ENCODE measurements at places on chromosomes 16 and 17.

DNA sequence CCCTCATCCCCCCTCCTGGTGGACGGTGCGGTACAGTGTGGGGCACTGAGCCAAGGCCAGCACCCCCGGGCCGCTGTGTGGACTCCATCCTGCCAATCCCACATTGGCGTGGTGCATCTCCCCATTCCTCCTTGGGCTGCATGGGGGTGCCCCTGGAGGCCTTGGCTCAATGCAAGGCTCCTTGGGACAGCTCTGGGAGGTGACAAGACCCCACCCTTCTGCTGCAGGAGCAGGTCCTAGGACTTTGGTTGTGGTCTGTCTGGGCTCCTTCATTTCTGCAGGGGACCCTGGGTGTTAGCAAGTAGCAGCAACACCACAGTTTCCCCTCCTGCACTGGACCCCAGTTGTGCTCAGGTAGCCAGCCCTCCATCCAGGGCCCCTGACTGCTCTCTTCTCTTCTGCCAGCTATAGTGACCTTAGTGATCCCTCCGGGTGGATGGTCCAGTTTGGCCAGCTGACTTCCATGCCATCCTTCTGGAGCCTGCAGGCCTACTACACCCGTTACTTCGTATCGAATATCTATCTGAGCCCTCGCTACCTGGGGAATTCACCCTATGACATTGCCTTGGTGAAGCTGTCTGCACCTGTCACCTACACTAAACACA is 1.3 kb downstream of the PRSS21 start:
- H3K4me3 ChIP-seq, result no peak overlapping the region
- H3K36me3 ChIP-seq, result no peaks in the 10 kb centered on the region
- H3K27me3 ChIP-seq, result no peaks in the 10 kb centered on the region
- peaks cover 3% of the 10 kb centered on the region for H3K4me1 ChIP-seq
- no peak for DNase-seq
- no peak overlapping the region for H3K27ac ChIP-seq

- H3K4me3 ChIP-seq, result no peak overlapping the region
- no peak for DNase-seq
- no peaks in the 10 kb centered on the region for H3K36me3 ChIP-seq
- no peaks in the 10 kb centered on the region for H3K4me1 ChIP-seq
- H3K27me3 ChIP-seq, result no peaks in the 10 kb centered on the region
Observed at GRCh38 chr17:10557422-10557821, 8.0 kb upstream of the MYH2 start.

DNA sequence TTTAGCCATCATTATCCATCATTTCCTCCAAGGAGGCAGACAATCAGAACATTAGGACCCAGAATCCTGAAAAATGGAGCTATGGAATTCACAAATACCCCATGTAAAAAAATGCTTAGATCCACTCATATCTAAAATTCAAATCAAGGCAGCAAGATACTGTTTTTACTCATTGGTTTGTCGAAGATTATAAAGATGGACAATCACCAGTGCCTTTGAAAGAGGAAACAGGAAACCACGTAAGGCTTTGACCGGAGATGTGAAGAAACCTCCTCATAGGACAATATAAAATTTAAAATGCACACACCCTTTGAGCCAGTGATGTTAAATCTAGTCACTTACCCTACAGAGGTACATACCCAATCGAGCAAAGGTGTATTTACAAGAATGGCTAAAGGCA is 130.0 kb downstream of the XYLT1 start:
- H3K27ac ChIP-seq, result no peak overlapping the region
- no peaks in the 10 kb centered on the region for H3K27me3 ChIP-seq
- no peak for DNase-seq
- H3K4me3 ChIP-seq, result no peak overlapping the region

DNA sequence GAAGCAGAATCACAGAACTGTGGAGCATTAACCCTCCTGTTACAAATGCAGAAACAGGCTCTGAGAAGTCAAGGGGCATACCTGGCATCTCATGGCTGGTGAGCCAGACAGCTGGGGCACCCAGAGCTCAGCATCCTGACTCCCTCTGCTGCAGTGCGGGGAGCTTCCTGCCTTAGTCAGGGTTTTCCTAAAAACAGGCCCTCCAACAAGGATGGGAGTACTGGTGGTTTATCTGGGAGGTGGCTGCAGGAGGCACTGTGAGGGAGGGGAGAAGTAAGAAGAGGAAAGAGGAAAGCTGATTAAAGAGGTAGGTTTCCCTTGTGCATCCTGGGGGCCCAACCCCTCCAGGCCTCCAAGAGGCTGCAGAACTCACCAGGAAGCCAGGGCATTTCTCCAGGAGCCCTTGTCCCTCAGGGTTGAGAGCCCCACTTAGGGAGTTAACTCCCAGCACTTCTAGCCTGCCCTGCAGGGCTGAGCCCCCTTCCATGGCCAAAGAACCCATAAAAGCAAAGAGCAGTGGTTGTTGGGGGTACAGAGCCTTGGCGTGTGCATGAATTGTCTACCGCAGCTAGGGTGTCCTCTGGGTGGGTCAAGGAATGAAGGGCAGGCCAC is 261.5 kb upstream of the RPL38 start:
- no peaks in the 10 kb centered on the region for H3K4me1 ChIP-seq
- H3K36me3 ChIP-seq, result no peaks in the 10 kb centered on the region
- H3K27ac ChIP-seq, result no peak overlapping the region
- DNase-seq, result no peak
- H3K4me3 ChIP-seq, result no peak overlapping the region

DNA sequence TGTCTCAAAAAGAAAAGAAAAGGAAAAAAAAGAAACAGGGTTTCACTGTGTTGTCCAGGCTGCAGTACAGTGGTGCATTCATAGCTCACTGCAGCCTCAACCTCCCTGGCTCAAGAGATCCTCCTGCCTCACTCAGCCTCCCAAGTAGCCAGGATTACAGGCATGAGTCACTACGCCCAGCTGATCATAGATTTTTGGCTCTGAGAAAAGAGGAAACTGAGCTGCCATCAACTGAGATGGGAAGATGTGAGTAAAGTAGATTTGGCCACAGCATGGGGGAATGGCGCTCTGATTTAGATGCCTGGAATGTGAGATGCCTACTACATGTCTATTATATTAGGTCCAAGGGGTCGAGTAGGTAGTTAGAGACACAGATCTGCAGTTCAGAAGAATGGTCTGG is 5.9 kb upstream of the NAGS start:
- H3K27ac ChIP-seq, result no peak overlapping the region
- peaks cover 7% of the 10 kb centered on the region for H3K4me1 ChIP-seq
- no peak for DNase-seq
- no peak overlapping the region for H3K4me3 ChIP-seq
- H3K36me3 ChIP-seq, result no peaks in the 10 kb centered on the region
- peaks cover 18% of the 10 kb centered on the region for H3K27me3 ChIP-seq

GRCh38 chr17:12136646-12137045 is 116.0 kb downstream of the MAP2K4 start:
- no peak overlapping the region for H3K27ac ChIP-seq
- no peaks in the 10 kb centered on the region for H3K27me3 ChIP-seq
- H3K4me1 ChIP-seq, result no peaks in the 10 kb centered on the region
- peaks cover 31% of the 10 kb centered on the region for H3K36me3 ChIP-seq
- no peak overlapping the region for H3K4me3 ChIP-seq

GRCh38 chr16:80875616-80876015 is 71.2 kb upstream of the CDYL2 start:
- H3K36me3 ChIP-seq, result no peaks in the 10 kb centered on the region
- DNase-seq, result no peak
- H3K4me3 ChIP-seq, result no peak overlapping the region
- no peaks in the 10 kb centered on the region for H3K4me1 ChIP-seq
- H3K27ac ChIP-seq, result no peak overlapping the region

DNA sequence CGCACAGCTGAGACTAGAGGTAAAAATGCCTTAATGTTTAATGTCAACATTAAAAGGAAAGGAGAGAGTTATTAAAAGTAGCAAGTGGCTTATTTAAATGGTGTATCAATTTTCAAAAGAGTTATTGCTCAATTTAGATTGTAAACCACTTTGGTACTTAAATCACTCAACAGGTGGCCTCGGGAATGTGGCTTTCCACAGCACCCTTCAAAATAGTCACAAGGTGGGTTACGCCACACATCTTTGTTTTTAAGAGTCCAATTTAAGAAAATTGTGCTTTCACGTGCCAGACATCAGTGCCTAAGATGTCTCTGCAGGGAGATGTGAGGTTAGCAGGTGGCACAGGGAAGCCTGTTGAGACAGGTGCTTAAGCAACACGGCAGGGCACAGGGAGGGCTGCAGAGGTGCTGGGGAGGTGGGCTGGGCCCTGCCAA is 27.5 kb upstream of the ADCY7 start:
- no peak overlapping the region for H3K27ac ChIP-seq
- H3K36me3 ChIP-seq, result no peaks in the 10 kb centered on the region
- no peak for DNase-seq

DNA sequence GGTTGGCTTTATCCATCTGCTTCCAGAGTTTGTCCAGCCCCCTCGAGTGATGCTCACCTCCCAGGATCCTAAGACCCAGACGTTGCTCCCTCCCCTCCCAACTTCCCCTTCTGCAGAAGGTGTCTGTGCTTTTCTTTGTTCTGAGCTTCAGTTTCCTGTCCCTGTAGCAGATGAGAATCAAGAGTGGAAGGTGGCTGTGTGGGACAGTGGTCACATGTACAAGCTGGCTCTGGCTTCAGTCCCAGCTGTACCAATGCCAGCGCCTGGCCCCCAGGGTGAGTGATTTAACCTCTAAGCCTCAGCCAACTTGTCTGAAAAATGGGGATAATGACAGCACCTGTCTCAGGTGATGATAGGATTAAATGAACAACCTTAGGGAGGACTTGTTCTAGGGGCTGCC is 7.7 kb downstream of the PRR15L start:
- peaks cover 33% of the 10 kb centered on the region for H3K4me1 ChIP-seq
- H3K27me3 ChIP-seq, result no peaks in the 10 kb centered on the region
- DNase-seq, result no peak
- peaks cover 6% of the 10 kb centered on the region for H3K36me3 ChIP-seq

- DNase-seq, result no peak
- H3K4me3 ChIP-seq, result no peak overlapping the region
- no peaks in the 10 kb centered on the region for H3K27me3 ChIP-seq
- no peak overlapping the region for H3K27ac ChIP-seq
- H3K36me3 ChIP-seq, result no peaks in the 10 kb centered on the region
Observed at GRCh38 chr17:61728297-61728836, 135.0 kb downstream of the BRIP1 start.

DNA sequence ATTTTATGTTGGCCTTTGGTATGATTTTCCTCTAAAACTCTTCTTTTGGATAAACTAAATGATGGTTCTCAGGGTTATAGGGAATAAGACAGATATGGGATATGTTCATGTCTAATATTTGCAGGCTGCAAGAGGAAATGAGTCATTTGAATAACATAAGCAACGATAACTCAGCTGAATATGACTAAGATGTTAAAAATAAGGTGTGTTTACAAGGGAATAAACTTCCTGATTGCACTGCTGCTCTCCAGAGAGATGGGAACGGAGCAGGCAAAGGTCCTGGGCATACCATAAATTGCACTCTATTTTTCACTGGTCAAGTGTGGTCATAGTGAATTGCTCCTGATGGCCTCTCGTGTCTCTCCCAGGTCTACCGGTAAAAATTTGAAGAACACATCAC is 666.2 kb downstream of the TOX3 start:
- H3K36me3 ChIP-seq, result no peaks in the 10 kb centered on the region
- H3K27me3 ChIP-seq, result no peaks in the 10 kb centered on the region
- no peak overlapping the region for H3K4me3 ChIP-seq
- no peak overlapping the region for H3K27ac ChIP-seq

DNA sequence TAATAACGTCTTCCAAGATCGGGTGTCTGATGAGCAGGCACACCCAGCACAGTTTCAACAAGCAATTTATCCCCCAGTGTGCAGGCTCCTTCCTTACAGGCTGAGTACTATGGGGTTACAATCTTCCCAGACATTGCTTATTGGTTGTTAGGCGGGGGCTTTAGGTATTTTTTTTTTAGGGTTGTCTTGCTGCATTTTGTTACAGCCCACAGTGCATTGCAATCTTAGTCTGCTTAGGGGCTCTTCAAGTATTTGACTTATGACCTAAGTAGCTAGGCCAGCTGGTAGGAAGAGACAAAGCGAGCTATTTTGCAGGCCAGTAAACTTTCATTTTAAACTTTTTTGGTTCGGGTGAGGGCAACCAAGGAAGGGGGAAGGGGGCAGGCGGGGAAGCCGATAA is 5.8 kb downstream of the PLD6 start:
- peaks cover 31% of the 10 kb centered on the region for H3K4me1 ChIP-seq
- no peak overlapping the region for H3K27ac ChIP-seq
- no peak overlapping the region for H3K4me3 ChIP-seq
- no peak for DNase-seq
- H3K36me3 ChIP-seq, result peaks cover 2% of the 10 kb centered on the region

DNA sequence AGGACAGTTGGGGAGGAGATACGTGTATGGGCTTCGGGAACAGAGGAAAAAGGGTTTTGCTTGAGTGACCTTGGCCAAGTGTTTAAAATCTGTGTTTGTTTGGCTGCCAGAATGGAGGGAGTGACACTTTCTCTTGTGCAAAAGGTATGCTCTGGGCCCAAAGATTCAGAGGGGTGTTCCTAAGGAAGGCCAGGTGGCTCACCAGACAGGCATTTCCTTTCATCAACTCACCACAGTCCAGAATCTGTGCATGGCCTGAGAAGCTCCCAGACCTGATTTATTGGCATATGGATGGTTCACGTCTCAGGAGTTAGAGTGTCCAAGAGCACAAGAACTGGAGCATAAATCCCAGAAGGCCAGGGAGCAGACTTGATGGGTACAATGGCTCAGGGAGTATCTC is 53.4 kb upstream of the NLK start:
- H3K4me1 ChIP-seq, result no peaks in the 10 kb centered on the region
- no peaks in the 10 kb centered on the region for H3K36me3 ChIP-seq
- no peak overlapping the region for H3K4me3 ChIP-seq
- H3K27me3 ChIP-seq, result no peaks in the 10 kb centered on the region
- H3K27ac ChIP-seq, result no peak overlapping the region
- DNase-seq, result no peak

DNA sequence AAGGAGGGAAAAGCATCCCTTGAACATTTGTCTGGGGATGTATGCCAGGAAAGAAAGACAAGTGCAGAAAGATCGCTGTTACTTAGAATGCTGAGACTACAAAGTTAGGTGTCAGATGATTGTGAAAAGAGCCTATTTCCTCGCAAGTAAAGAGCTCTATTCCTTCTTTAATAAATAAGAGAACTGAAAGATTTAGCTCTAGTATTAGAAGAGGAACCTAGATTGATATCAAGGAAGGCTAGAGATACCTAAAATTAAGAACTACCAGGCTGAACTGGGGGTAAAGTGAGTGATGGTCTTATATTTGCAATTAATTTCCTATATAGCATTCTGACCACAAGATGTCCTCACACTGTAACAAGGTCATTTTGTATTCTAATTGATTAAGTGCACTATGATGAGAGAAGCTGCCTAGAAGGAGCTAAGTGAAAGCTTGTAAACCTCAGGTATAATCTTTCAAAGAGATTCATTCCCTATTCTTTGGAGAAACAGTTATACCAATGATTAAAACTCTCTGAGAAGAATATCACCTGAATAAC is 62.3 kb downstream of the SSH2 start:
- no peaks in the 10 kb centered on the region for H3K4me1 ChIP-seq
- no peak for DNase-seq
- no peak overlapping the region for H3K4me3 ChIP-seq
- no peak overlapping the region for H3K27ac ChIP-seq
- no peaks in the 10 kb centered on the region for H3K36me3 ChIP-seq

Measured in natural killer cell (primary cell).